ENCODE measurements at places on chromosomes 12 and 14.

DNA sequence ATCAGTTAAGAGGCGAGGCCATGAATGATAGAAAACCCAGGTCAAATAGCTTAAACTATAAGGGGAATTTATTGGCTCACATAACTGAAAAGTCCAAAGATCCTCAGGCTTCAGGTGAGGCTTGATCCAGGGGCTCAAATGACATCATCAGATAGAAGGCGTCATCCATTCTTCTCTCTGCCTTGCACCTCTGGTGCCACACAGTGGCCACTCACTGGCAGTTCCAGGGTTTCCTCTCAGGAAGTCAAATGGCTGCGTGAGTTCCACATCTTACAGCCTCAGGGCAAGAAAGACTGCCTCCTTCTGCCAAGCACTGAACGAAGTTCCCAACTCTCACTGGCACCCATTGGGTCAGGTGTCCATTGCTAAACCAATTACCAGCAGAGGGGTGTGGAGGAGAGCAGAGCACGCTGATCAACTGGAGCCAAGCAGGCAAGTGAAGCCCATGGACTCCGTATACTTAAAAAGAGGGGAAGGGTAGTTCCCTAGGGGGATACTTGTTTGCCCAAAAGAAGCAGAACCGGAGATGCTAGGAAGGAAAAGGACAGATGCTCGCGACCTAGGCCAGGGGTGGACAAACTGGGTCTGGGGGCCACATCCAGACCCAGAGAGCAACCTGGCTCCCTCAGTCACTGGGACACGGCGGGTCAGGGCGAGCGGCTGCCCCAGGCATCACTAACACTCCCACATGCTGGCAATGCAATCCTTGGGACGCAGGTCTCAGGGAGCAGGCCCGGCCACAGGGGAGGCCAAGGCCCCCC lies 69.3 kb downstream of the SERPINA3 start:
- DNase-seq = peak; percentile 80

DNA sequence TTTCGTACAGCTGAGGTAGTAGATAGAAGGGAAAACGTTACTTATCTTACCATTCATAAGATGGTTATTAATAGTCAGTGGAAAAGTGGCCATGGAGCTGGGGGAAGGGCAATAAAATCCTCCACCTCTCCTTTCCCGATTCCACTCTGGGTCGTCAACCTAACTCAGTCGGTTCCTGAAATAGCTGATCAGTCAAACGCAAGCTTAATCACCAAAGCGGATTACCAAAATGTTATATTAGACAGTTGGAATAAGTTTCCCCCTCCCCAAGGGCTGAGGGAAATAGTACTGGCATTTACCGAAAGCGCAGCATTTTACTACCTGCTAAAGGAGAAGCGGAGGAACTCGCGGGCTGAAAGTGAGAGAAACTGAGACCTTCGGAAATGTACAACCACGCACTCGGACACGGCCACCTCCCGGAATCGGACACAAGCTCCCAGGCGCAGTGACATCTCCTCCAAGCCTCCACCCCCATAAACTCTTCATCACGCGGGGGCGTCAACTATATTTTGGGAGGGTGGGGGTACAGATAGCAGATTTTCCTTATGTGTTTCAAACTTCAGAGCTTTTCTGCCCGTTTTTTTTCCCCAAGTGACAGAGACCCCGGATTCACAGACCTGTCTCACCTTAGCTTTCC lies 1.2 kb downstream of the PPM1H start:
- peak; percentile 3 for DNase-seq

DNA sequence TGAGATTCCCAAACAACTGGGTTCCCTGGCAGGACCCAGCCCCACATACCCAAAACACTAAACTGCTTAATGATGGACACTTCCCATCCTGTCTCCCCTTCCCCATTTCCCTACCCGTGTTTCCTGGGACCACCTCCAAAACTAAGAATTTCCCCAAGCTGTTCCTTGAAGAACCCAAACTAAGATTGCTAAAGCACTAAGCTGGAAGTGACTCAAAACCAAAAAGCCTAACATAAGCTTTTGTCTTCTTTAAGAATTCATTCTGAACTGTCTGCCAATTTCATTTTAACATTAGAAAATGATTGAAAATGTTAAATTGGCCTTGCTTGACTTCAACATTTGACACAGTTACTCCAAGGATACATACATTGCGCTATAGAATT lies 29.5 kb upstream of the STAB2 start:
- no peak for DNase-seq

GRCh38 chr12:52260361-52261207 lies 13.9 kb upstream of the KRT86 start:
- no peak for DNase-seq

- no peak for DNase-seq
Observed at GRCh38 chr12:107026806-107027635, 40.1 kb upstream of the MTERF2 start.

GRCh38 chr14:100723135-100723829 lies 3.4 kb upstream of the DLK1 start:
- DNase-seq = no peak

- peak; percentile 12 for DNase-seq
Observed at GRCh38 chr14:73634011-73634833, 10.6 kb upstream of the DNAL1 start.

- no peak for DNase-seq
Observed at GRCh38 chr14:35682802-35683201, 126.3 kb downstream of the RALGAPA1 start.

DNA sequence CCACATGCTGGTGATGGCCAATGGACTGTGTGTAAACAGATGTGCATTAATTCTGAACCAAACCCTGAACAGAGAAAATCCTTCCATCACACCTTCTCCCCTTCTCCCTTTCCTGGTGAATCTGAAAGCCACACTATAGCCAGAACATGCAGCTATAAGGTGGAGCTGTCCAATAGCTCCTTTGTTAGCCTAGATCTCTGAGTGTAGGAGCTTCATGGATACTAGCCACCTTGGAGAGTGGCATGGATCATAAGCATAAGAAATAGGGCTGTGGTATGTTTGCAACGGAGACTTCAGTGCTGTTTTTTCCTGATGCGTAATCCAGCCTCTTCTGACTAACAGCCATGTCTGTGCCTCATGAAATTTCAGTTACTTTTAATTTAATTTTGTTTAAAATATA lies 364.5 kb downstream of the BTG1 start:
- DNase-seq = peak; percentile 28

GRCh38 chr14:52856139-52856538 lies 64.7 kb upstream of the GNPNAT1 start:
- no peak for DNase-seq

DNA sequence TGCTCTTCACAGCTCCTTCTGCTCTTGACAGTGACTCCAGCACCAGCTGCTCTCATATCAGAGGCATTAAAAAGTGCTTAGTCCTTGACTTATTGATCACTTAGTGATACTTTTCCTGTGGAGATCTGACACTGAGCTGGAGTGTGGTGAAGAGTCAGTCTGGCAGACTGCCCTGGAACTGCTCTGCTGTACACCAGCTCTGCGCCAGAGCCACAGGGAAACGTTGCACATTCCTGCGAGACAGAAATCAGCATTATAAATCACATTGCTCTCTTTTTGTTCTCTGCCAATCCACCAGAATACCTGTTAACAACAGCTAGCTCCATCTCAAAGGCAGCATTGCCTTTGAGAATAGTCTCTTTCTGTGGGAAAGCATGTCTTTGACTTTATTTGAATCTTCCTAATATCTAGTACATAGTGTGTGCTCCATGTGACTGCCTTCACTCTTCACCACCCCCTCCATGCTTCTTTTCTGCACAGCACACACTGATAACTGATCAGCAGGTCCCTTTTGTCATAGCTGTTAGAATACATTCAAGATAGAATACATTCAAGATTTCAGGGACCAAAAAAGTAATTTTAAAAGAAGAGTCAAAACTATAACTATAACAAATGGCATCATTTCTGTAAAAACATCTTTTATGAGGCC lies 48.2 kb upstream of the VSX2 start:
- no peak for DNase-seq

DNA sequence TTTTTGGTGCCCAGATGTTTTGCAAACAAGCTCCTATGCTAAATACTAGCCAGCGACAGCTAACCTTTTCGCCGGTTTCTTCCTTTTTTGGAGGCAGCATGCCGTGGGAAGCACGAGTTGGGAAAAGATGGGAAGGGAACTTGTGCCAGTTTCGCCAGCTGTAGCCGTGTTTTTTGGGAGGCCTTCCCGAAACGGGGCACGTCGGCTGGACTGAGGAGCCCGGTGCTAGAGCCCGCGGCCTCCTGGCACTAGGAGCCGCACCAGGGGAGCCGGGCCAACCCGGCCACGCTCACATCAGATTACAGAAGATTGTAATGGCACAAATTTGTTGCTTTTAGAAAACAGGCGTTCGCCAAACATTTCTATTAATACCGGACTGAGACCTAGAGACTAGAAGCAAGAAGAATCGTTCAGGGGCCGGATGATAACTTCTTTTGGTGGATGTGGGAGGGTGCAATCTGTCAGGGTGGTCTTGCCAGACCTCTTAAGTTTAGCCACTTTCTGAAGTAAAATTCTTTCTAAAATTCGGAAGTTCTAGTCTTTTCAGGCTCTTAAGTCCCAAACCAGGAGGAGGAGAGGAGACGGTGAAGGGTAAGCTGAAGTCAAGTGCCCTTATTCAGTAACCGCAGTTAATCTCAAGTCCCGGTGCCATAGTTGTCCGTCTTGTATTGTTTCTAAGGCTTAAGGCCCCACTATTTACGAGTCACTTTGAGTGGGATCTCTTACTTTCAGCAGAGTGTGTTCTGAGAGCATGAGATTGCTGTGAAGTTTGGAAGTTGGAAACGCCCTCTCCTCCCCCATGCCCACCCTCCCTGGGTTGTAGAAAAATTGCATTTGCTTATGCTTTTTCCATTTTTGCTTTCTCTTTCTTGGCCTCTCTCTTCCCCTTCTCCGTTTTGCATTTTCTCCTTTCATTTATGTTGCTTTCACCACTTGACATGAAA lies 1.3 kb downstream of the RASSF3 start:
- peak; percentile 44 for DNase-seq

DNA sequence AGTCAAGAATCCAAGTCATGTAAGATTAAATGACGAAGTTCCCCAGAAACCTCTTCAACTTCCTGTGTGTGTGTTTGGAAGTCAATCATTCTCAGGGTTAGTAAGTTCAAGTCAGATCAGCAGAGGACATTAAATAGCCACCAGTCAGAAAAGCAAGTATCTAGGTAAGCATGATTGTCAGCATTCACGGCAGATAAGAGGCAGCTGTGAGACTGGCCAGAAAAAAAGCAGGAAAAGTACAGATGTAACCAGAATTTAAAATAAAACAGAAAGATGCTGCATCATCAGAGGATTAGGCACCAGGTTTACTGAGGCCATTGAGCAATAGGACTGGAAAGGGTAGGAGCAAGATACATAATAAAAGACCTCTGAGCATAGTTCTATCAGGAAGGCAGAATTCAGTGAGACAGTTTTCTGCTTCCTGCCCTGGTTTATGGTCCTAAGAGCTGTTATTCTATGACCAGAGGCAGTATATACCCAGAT lies 606.9 kb downstream of the FSCB start:
- no peak for DNase-seq

- DNase-seq = no peak
Observed at GRCh38 chr12:7624478-7624877, 41.2 kb downstream of the APOBEC1 start.

- peak; percentile 83 for DNase-seq
Observed at GRCh38 chr12:63826006-63826585, 18.4 kb upstream of the SRGAP1 start.

- no peak for DNase-seq
Observed at GRCh38 chr14:46840944-46841720, 189.6 kb upstream of the RPL10L start.

- DNase-seq = no peak
Observed at GRCh38 chr14:30218907-30219306, 291.3 kb upstream of the PRKD1 start.

DNA sequence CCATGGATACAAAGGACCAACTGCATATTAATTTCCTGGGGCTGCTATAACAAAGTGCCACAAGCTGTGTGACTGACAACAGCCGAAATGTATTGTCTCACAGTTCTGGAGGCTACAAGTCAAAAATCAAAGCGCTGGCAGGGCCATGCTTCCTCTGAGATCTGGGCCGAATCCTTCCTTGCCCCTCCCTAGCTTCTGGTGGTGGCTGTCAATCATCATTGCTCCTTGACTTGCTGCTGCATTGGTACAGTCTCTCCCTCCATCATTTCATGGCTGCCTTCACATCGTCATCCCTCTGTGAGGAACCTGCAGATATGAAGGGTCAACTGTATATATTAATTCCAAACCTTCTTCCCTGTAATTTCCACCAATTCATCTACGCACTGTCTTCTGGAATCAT lies 118.3 kb downstream of the EXOC5 start:
- no peak for DNase-seq

DNA sequence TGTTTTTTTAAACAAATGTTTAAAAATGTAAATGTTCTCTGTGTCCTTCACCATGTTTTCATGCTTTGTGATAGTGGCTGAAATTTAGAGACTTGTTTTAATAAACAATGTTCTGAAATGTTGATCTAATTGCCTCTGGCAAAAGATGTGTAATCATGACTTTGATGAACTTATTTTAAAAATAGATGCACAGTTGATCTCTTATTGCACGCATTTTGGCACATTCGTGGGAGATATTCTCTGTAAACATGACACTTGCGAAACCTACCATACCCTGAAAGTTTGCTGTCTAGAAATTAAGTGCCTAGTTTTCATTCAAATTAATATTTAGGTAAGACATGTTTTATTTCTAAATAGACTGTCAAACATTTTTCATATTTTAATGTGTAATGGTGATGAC lies 119.7 kb upstream of the DNM1L start:
- peak; percentile 41 for DNase-seq

DNA sequence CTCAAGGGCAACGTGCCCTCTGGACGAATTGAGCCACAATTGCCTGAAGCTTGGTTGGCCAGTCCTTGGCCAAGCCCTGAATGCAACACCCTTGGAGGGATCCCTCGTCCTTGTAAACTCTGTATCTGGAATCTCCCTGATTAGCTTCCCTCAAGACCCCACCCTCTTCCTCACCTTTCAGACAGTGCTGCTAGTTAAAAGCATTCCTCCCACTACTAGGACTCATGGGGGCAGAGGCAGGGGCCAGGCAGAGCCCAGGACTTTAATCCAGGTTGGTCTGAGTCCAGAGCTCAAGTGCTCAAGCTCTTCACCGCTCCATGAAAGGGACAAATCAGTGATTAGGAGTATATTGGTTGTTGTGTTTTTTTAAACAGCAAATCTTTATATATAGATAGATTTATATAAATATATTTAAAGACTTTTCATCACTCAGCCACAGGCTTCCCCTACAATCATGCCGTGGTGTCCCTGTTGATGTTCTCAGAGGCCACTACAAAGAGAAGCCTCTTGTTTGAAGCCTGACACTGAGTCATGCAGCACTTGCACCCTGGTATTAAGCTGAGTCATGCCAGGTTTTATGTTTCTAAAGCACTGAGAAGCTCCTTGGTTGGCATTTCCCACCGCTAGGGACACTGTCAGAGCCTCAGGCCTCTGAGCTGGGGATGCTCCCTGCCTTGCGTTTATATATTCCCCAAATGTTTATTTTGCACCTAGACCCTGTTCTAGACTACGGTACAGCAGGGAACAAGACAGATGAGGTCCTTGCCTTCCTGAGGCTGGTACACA lies 53.8 kb upstream of the GSC start:
- DNase-seq = peak; percentile 13

- DNase-seq = no peak
Observed at GRCh38 chr14:76117789-76118484, 33.8 kb upstream of the GPATCH2L start.

Measured in cardiac fibroblast (primary cell).